ENCODE measurements at places on chromosomes 12 and 14. TPM values are rescaled to one million over a fixed set of nuclear protein-coding genes. Genes with fewer than 3 reads are reported as not detected.

GRCh38 chr12:65828711-65829339 lies 4.5 kb downstream of the HMGA2 start:
- DNase-seq, result no peak

- no peak for DNase-seq
These were observed 55.4 kb downstream of the SAMD4A start for GRCh38 chr14:54622192-54622958.

DNA sequence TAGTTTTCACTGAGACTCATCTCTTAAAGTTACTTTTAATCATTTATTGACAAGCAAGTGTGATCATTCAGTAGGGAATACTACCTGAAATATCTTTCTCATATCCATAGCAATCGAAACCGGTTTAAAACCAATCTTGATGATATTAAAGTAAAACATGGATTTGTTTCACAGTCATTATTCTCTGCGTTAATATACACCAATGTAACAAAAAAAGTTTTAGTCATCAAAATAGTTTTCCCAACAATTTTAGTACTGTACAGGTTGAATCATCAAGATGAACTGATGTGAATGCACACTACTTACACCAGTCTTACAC lies 137.0 kb upstream of the KRAS start:
- no peak for DNase-seq

DNA sequence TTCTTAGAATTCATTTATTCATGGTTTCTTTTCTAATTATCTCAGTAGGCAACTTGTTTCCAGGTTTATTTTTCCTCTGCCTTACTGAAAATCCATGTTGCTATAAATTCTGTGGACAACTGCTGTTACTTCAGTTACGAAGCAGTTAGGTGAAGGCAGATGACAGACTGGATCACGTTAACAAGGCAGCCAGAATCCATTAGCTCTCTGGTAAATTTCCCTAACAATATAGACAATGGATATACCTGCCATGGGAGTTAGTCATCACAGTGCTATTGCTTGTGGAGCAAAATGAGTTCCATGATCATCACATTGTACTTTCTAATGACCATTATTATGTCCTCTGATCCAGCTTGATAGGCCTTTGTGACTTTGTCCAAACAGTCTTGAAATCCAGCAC lies 291.5 kb downstream of the NELL2 start:
- no peak for DNase-seq

The CFAP73 gene
- total RNA-seq, result not detected

- DNase-seq, result no peak
These were observed 11.6 kb downstream of the STX2 start for GRCh38 chr12:130827432-130827831.

- DNase-seq, result no peak
These were observed 82.4 kb downstream of the SLC25A21 start for GRCh38 chr14:37090026-37090425.

- DNase-seq, result no peak
These were observed 8.2 kb upstream of the ATG101 start for GRCh38 chr12:52061470-52062166.

GRCh38 chr12:17949558-17950141 lies 140.3 kb downstream of the RERGL start:
- DNase-seq, result no peak

- no peak for DNase-seq
These were observed 2.8 kb upstream of the BAZ2A start for GRCh38 chr12:56632701-56633467.

GRCh38 chr12:123992118-123992825 lies 19.3 kb downstream of the ZNF664 start:
- no peak for DNase-seq

- no peak for DNase-seq
These were observed 575 bp downstream of the NAA30 start for GRCh38 chr14:57390806-57391516.

DNA sequence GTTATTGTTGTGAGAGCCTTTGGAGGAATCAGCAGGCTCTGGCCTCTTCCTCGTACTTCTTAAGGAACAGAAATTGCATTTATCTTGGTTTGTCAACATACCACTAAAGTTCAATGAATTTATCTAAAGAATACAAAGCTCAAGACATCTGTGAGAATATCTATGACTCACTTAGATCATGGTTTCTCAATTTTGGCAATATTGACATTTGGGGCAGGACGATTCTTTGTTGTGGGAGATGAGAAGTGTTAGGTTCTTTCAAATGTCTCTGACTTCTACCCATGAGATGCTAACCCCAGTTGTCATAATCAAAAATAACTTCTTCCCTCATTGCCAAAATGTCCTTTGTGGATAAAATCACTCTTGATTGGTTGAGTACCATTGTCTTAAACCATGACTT lies 1190.3 kb downstream of the GALC start:
- no peak for DNase-seq

DNA sequence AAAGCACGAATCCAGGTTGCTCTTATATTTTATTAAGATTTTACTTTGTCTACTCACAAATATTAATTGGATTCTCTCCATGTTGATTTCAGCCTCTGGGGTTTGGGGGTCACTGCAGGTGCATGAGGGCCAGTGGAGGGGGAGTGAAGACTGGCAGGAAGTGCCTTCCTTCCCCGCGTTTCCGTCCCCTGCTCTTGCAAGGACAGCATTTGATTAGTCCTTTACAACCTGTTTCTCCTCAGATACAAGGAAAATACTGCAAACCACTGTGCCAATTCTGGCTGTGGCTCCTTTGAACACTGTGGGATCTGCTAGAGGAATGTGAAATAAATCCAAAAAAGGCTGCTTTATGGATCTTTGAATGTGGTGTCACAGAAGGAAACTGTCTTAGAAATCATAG lies 291.8 kb downstream of the ETNK1 start:
- no peak for DNase-seq

- DNase-seq, result no peak
These were observed 39.8 kb downstream of the FNTB start for GRCh38 chr14:65026526-65026925.

The TAC3 gene
- not detected for total RNA-seq

The SLC24A4 gene
- not detected for total RNA-seq

The SRRM4 gene
- total RNA-seq, result not detected

DNA sequence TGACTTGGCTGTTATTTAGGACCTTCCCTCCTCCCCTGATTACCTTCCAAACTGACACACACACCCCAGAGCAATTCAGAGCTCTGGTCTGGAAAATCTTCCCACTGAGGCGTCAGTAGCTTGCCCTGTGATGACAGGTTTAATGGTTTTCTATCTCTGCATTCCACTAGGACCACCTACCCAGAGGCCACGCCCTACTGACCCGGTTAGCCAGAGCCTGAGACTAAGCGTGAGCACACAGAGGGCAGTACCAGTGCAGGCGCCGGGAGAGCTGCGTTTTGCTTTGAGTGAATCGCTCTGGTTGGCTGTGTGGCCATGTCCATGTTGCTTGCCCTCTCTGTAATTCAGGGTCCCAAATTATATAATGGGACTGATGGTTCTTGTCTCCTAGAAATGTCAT lies 36.2 kb upstream of the ATP2A2 start:
- no peak for DNase-seq

- no peak for DNase-seq
These were observed 155.7 kb downstream of the SEC23A start for GRCh38 chr14:38947343-38947742.

GRCh38 chr14:68547305-68548193 lies 245.3 kb downstream of the ZFP36L1 start:
- DNase-seq, result peak; percentile 78

- peak; percentile 84 for DNase-seq
These were observed 148.9 kb downstream of the PPM1H start for GRCh38 chr12:62785941-62786559.

GRCh38 chr12:26473291-26473690 lies 277.9 kb downstream of the SSPN start:
- DNase-seq, result peak; percentile 74

DNA sequence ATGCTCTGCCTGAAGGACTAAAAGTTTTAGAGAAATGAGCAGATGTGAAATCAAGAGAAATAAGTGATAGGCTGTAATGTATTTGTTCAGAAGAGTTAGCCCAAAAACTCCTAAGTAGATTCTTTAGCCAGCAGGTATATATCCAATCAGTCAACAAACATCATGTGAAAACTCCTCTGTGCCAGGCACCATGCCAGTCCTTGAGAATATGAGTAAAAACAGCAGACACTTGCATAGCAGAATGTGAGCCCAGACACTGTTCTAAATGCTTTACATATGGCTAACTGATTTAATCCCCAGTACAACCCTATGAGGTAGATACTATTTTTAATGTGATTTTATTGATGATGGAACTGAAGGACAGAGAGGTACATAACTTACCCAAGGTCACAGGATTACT lies 329.8 kb downstream of the PAWR start:
- no peak for DNase-seq

GRCh38 chr12:40668099-40668529 lies 24.1 kb upstream of the CNTN1 start:
- DNase-seq, result no peak

The INSM2 gene
- total RNA-seq, result not detected

- no peak for DNase-seq
These were observed 6.7 kb upstream of the GOLGA3 start for GRCh38 chr12:132835076-132836025.

Measured in epithelial cell of proximal tubule (primary cell).